AG10803 (cell line): ENCODE measurements at places on chromosomes 12 and 14.

DNA sequence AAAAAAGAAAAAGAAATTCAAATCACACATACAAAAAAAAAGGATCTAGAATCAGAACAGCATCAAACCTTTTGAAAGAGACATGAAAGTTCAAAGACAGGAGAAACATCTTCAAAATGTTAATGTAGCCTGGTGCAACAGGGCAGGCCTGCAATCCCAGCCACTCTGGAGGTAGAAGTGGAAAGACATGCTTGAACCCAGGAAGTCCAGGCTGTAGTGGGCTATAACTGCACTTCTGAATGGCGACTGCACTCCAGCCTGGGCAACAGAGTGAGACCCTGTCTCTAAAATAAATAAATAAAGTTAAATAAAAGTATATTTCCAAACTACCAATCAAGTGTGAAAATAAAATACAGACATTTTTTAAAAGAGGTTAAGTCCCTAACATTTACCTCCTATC, 18.7 kb upstream of the AP4S1 start:
- no peak for DNase-seq

DNA sequence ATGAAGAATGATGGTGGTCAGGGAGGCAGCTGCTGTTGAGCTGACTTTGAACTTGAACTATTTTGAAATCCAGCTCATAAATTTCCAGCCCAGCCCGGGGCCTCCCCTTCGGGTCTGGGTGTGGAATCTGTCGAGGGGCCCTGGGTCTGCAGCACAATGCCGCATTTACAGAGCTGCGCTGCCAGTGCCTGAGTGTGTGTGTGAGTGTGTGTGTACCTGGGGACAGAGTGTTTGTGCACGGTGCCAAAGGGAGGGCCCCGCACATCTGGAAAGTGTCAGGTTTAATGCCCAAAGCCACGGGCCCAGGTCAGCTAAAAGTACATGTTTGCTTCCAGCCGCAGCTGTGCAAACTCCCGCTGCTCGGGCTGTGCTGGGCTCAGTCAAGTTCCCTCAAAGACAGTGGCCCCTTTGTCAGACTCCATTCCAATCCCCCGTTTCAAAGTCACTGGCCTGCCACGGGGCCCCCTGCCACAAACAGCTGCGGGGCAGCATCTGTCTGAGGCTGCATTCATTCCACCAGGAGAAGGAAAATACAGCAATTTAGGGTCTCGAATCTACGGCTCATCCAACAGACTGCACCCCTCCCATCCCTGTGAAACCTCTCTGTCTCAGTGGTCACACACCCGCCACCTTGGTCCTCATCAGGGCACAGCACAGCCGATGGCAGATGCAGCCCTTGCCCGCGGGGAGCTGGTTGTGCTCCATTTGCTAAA, 16.3 kb upstream of the RFLNA start:
- no peak for DNase-seq

DNA sequence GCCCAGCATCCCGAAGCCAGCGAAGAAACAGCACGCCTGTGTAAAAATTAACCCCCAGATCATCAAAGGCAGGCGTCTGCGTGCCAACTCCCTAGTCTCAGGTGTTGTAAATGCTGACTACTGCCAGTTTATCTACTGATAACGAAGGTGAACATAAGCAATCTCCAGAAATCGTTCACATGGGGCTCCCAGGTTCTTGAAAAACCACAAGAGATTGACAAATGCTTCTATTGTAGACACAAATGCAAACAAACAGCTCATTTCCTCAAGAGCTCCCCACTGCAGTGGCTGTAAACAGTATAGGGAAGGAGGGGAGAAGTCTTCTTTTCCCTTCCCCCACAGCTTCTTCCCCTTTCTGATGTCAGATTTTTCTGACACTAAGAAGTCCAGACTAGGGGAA, 5.3 kb upstream of the PLEKHG3 start:
- DNase-seq, result no peak

DNA sequence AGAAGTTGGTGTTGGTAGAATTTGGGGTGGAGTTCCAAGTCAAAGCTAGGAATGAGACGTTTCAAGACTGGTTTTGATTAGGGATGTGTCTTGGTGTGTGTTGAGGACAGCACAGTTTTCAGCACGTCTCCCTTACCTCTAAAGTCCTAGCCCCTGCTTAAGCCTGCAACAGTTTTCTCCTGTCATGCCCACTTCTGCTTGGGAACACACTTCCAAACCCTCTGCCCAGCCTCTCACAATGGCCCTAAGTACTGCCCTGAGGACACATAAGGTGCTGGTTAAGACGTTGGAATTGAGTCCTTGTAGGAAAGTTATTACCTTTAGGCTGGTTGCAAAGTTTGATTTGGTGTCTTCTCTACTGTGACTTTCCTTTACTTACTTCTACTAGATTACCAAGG, 710 bp upstream of the BMAL2 start:
- DNase-seq, result no peak

- DNase-seq, result no peak
Measured at GRCh38 chr12:13142747-13143146, 39.3 kb upstream of the GSG1 start.
